ENCODE measurements at places on chromosomes 7 and 10.

DNA sequence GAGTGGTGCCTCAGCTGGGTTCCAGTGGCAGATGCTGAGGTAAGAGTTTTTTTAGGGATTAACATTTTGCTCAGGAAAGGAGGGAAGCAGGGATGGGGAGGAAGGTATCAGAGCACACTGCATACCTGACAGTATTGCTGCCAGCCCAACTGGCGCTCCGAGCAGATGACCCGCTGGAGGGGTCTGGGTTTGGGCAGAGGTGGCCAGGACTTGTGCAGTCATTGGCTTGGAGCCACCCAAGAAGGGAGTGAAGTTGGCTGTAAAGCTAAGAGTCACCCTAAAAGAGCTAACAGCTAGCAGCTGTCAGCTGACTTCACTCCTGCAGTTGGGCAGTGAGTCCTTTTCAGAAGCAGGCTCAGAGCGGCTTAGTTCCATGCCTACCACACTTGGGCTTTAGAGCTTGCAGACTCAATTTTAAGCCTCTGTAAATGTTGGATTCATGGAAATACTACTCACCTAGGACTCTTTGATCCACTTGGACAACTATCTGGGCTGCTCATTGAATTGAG is 5.8 kb upstream of the ARHGAP22 start:
- no peak for DNase-seq

DNA sequence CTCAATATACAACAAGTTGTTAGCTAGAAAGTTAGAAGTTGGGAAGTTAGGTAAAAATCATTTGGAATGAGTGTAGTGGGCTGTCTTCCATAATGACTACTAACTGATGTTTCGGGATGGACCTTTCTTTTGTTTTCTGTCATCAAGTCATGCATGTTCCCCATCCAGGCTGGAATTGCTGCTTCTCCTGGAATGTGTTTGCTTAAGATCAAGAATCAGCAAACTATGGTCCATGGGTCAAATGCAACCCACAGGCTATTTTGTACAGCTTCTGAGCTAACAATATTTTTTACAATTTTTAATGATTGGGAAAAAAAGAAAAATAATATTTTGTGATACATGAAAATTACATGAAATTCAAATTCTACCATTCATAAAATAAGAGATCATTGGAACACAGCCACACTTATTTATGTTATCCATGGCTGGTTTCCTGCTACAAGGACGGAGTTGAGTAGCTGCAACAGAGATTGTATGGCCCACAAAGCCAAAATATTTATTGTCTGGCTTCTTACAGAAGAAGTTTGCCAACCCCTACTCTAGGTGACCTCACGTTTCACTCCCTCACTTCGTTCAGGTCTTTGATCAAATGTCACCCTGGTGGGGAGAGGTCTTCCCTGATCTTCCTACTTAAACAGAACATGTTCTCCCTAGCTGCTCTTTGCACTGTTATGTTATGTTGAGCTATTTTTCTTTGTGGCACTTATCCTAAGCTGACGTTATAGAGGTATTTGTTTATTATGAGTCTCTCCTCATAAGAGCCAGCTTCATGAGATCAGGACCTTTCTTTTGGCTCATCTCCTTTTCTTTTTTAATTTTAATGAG is 127.1 kb downstream of the RALA start:
- no peak for DNase-seq

GRCh38 chr10:103861505-103861904 is 6.1 kb upstream of the SH3PXD2A start:
- no peak for DNase-seq

DNA sequence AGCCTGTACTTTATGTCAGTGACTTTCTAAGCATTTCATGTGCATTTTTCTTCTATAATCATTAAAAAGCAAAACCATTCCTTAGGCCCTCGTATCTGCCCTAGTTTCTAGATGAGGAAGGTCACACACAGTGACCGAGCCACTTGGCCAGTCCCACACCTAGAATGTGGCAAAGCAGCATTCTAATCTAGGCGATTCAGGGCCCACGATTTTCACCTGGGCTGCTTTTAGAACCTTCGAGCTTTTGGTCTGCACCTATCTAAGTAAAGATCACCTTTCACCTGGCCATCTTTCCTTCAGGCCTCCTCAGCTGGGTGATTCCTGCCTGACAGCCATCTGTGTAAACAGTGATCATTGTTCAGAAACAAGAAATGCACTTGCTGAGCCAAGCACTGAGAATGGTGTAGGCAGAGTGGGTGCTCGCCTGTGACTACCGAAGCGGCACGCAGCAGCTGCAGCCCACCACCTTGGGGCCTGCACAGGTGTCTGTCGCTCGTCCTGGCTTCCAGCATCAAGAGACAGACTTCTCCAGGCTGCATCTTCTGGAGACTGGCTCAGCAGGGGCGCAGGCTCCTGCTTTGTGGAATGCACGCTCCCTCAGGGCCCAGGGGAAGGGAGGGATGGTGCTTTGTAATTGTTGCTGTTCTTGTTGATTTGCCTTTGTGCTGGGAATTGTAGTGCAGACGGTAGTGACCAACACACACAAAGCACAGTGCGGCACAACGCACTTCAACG is 149.0 kb upstream of the INSYN2A start:
- no peak for DNase-seq

- DNase-seq: no peak
These were observed 253.4 kb downstream of the KIAA1217 start for GRCh38 chr10:24462291-24462813.

GRCh38 chr10:97399843-97400545 is 1.1 kb downstream of the RRP12 start:
- DNase-seq: peak; percentile 46

GRCh38 chr10:79195091-79195923 is 126.5 kb downstream of the ZMIZ1 start:
- peak; percentile 76 for DNase-seq

DNA sequence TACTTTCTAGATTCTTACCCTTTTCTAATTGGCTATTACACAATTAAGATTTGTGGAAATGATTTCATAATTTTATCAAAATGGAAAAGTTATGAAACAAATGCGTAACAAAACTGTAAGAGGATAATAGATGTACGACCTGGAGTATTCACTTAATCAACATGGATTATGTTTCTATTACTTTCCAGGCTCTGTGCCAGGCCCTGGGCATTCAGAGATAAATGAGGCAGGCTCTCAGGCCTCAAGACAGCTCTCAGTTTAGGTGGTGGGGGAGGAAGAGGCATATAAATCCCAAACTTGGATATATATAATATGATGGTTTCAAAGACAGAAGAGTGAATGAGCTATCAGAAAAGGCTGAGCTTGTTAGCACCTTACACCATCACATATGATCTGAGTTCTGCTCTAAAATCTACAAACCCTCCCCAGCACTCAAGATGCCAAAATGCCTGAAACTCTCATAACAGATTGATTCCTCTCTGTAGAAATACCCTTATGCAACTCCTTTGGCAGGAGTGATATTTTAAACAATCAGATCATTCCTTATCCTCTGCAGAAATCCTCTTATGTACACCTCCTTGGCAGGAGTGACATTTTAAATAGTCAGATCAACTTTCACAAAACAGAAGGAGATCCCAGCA is 42.5 kb downstream of the ACBD5 start:
- DNase-seq: no peak

DNA sequence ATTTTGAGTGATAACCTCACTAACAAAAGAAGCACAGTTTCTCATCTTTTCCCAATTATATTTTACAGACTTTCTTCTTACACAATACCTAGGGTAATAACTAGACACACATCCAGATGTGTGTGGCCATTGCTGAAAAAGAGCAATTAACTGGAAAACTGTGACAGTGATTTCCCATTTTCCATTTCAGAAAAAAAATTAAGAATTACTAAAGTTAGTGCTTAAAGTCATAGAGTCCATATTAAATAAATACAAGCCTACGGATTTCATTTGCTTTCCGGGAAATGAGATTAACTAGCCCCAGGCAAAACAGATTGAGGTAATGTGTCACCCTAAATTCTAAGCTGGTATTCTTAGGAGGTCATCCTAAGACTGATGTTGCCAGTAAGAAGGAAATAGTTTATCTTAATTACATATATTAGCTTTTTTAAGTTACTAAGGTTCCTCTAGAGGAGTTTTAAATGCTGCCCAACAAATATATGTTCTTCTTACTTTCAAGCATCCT is 10.2 kb upstream of the MACC1 start:
- DNase-seq: no peak

DNA sequence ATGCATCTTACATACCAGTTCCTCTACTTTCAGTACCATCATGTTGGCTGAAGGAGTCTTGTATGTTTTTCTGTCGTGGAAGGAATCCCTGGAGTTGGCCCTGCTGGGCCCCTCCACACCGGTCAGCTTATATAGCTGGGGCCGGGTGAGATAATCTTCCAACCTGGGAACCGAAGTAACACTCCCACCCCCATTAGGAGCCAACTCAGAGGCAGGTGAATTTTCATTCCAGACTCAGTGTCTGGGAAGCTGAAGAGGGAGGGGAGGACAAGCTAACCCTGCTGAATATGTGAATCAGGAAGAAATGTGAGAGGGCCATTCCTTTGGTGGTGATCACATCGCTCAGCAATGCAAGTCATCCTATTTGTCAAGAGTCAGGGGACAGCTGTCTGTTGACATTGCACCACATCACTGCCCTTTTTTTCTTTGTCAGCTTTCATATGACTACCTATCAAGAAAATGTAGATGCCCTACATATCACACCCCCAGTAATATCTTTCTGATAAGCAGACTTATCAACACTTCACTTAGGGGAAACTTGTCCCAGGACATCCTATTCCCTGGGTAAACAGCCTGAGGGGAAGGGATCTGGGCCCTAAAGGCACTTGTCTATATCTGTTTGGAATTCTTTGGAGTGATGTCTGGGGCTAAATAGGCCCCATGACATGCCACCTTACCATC is at the start of gene ANKRD1:
Gene ANKRD1, minus strand, starts transcription at position 102 of the 681 bp plus-strand sequence. Its CDS starts 60 bp downstream, at position 42.
- DNase-seq: no peak

GRCh38 chr10:79410315-79411094 is 34.9 kb downstream of the ZCCHC24 start:
- no peak for DNase-seq

DNA sequence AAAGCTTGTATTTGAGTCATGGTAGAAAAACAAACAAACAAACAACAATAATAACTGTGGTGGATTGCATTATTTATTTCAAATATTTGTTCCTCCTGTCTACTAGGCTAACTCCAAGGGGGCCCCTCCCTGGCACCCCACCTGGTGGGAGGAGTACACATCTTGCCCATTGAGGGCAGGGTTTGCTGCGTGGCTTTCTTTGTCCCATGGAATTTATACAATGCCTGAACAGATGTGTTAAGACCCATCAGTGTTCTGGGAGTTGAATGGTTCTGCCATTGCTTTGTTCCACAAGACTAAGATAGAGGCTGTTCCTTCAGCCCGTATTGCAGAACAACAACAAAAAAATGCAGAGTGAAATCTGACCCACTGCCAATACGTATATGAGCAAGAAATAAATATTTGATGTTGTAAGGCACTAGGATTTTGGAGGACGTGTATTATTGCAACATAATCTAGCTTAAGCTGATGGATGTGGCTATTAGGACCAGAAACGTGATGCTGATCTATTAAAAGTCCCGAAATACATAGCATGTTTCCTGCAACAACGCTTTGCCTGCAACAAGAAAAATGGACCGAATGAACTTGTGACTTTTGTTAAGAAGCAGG is 119.1 kb upstream of the JCAD start:
- no peak for DNase-seq

DNA sequence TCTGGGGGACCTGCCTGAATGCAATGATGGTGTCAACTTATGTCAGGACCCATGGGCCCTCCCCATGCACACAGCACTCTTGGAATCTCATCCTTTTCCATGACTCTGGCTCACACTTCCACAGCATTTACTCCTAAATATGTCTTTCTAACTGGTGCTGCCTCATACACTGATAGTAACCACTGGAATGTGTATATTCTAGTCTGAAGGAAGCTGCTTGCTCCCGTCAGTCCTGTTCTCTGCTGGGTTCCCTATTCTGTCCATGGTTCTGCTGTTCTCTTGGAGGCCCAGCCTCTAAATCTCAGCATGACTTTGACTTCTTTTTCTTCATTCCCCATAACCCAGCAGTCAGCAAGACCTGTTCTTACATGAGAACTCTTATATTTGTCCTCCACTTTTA is 1055.1 kb downstream of the KCNMA1 start:
- DNase-seq: no peak

DNA sequence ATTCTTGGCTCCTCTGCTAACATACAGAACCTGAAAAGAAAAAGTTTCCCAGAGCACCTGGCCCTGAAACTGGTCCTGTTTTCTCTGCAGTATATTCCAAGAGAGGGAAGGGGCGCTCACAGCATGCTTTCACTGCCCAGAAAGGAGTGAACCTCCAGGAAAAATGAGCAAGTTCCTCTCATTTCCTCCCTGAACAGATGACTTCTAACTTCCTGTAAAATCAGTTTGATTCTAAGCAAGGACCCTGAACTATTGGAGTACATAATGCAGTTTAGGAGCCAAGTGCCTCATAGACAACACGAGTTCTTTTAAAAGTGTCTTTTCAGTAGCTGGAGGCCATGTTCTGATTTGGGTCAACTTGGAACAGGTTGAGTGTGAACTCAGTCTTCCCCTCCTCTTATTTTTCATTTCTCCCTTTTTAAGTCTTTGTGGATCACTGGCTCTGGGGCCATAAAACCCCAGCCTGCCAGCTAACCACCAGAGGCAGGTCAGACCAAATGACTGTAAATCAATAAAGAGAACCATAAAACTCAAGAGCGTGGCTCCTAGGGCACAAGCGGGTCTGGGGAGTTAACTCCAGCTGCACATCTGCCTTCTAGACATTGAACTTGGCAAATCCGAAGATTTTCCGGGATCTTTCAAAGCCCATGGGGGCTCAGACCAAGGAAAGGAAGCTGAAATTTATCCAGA is 5.9 kb upstream of the LRRC18 start:
- DNase-seq: no peak

DNA sequence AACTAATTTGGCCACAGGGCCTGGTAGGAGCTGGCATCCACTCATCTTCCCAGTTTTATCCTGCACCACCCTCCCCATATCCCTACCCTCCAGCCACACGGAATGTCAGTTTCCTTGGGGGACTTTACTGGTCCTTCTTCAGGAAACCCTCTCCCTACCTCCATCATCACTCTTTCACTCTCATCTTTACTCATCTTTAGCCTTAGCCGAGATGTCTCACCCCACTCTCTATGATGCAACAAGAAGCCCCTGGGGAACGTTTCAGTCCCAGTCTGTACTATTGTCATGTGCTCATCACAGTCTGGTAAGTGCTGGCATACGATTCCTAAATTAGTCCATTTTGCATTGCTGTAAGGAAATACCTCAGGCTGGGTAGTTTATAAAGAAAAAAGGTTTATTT is 34.9 kb upstream of the TMEM248 start:
- DNase-seq: no peak

GRCh38 chr10:87632454-87632853 is 27.2 kb upstream of the PAPSS2 start:
- no peak for DNase-seq

DNA sequence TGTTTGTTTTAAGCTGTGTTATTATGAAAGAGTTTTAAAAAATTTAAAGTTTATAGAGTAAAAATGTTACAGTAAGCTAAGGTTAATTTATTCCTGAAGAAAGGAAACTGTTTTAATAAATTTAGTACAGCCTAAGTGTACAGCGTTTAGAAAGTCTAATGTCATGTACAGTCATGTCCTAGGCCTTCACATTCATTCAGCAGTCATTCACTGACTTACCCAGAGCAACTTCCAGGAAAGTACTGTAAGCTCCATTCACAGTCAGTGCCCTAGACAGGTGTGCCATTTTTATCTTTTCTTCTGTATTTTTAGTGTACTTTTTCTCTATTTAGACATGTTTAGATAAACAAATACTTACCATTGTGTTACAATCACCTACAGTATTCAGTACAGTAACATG is 126.8 kb downstream of the TPK1 start:
- DNase-seq: no peak
